ENCODE measurements at places on chromosomes 16 and 17.

DNA sequence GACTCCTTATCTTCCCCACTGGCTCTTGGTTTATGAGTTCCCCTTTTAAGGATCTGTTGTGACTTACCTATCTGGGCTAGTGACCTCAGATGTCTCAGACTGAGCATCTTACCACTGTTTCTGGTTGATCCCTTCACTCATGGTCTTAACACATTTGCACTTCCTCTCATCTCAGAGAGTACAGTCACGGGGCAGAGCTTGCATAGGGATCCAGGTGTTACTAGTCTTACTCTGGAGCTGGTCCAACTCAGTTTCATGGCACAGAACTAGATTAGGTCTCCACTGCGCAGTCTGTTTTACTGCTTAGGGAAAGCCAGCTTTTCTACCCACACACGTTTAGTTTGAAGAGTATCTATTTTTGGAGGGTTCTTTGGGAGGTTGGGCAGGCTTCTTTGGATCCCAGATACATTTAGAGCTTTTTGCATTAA, 10.2 kb downstream of the GABARAPL2 start:
- DNase-seq: no peak

GRCh38 chr17:43398724-43399595, at the start of gene ARL4D:
ARL4D (plus strand) TSS chr17:43398993; CDS start chr17:43399733, 740 bp downstream.
- DNase-seq: peak; percentile 90

DNA sequence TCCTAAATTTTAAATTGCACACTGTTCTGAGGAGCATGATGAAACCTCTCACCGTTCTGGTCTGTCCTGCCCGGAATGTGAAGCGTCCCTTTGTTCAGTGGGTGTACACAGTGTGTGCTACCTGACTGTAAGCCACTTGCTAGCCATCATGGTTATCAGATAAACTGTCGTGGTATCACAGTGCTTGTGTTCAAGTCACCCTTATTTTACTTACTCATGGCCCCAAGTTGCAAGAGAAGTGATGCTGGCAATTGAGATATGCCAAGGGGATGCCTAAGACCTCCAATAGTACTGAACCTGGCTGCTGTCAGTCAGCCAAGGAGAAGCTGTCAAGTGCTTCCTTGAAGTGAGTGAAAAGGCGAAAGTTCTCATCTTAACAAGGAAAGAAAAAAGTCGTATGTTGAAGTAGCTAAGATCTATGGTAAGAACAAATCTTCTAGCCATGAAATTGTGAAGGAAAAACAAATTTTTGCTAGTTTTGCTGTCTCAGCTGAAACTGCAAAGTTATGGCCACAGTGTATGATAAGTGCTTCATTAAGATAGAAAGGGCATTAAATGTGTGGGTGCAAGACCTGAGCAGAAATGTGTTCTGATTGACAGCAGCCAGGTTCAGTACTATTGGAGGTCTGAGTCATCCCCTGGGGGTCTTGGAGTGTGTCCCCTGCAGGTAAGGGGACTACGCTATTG, 5.8 kb downstream of the PIK3R6 start:
- peak; percentile 14 for DNase-seq

DNA sequence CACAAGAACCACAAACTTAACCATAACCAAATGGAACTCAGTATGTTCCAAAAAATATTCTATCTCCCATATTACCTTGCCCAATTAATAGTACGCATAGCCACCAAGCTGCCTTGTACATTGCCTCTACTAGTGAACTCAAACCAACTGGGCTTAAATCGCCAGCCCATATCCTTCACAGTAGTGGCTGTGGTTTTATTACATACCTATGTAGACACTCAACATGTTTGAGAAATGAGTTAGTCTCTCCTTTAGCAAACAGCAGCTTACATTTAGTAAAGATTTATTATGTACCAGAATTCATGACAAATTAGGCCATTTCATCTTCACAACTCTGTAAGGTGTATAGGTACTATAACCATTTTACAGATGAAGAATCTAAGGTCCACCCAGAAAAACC, 41.4 kb downstream of the GRB2 start:
- no peak for DNase-seq

GRCh38 chr16:29745121-29745852, 503 bp downstream of the C16orf54 start:
- peak; percentile 71 for DNase-seq

DNA sequence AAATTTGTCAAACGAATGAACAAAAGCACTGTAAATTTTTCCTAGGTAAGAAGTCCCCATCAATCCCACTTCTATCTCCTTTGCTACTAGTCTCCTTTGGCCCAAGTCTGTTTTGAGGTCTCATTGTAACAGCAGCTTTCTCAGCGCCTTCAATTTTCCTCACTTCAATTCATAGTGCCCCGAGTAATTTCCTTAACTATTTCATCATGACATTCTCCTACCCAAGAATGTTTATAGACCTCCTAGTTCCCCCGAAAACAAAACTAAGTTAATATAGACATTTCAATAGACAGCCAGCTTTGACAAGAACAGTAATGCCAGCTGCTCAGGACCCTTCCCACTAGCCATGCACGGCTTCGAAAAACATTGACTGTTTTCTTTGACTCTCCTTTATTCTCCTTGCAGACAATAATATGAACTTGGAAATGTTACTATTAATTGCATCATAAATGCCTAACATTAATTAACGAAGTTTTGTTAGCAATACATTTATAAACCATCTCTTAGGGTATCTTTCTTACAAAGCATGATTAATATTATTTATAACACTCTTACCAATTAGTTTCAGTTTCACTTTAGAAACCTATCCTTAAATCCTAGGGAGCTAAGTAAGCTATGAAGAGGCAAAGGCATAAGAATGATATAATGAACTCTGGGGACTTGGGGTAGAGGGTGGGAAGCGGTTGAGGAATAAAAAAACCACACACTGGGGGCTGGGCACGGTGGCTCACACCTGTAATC, 22.8 kb downstream of the GLG1 start:
- DNase-seq: no peak

GRCh38 chr16:17404941-17405689, 65.6 kb downstream of the XYLT1 start:
- no peak for DNase-seq

- DNase-seq: peak; percentile 84
These were observed 141.0 kb upstream of the CIBAR2 start for GRCh38 chr16:85253084-85253941.

DNA sequence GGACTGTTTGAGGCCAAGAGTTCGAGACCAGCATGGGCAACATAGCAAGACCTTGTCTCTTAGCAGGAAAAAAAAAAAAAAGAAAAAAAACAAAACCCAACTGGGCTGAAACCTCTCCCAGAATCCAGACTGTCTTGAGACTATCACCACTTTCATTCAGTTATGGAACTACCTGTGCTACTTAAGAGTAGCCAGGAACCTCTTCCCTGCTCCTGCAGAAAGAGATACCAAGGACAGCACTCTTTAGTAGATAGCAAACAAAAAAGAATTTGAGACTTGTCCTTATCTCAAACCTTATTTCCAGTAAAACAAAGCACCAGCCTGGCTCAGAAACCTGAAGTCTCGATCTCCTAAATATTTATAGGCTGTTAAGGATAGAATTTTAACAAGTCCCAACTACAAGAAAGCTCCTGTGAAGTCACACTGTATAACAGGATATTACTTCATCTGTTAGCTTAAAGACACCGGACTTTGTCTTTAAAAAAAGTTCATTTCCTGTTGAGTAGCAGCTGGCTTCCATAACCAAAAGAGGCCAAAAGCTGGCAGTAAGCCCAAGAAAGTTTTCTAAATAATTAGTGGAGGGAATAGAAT, 5.1 kb downstream of the CDR2 start:
- DNase-seq: no peak

DNA sequence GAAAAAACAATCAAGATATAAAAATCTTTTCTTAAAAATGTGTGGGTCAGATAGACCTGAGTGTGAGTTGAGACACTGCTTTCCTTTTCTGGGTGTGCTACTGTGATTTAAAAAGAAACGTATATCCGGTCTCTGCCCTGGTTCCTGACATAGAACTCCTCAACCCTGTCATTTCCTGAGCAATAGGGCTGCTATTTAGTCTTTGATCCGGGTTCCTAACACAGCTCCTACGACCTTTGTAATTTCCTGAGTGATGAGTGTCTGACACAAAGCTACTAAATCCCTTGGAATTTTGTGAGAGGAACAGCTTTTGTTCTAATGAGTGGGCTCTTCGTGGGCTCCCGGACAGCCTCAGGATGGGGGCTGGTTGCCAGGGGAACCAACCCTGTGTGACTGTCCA, 93.9 kb upstream of the FA2H start:
- no peak for DNase-seq

- DNase-seq: no peak
These were observed 673.6 kb downstream of the HS3ST4 start for GRCh38 chr16:26365161-26365940.

DNA sequence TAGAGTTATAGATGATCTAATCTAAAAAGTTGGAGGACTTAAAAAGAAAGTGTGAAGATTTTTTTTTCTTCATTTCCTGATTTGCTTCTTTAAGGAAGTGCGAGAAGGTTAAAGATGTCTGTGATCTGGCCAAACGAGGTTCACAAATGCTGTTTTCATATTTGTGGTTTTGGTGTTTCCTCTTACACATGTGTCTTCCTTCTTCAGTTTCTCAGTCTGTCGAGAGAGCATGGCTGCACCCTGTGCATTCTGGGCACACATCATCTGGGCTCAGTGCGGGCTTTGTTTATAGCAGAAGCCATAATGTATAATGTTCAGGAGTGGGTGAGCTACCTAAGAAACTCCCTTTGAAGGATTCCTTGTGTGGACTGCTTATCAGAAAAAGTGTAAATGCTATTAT, 260.4 kb upstream of the TBX2 start:
- peak; percentile 46 for DNase-seq

DNA sequence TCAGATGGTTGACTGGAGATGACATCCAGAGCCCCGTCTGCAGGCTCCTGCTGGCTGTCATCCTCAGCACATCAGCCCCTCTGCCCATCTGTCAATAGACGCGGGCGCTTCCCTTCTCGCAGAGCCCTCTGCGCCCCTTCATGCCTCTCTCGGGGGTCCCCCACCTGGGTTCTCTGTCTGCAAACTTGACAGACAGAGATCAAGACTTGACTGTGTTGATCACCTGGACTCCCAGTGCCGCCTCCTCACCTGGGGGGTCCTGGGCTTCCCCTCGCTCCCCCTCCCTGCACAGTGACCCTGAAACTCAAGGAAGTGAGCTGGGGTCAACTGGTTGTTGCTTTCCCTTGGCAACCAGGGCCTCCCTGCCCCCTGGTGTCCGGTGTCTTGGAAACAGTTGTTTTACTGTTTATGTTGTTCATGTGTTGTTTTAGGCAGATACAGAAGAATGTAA, 31.9 kb downstream of the RNF213 start:
- DNase-seq: no peak
